WTC11 (cell line): ENCODE measurements at places on chromosomes 2 and 18.

GRCh38 chr2:235639428-235639773, 145.6 kb downstream of the AGAP1 start:
- no peak for DNase-seq

DNA sequence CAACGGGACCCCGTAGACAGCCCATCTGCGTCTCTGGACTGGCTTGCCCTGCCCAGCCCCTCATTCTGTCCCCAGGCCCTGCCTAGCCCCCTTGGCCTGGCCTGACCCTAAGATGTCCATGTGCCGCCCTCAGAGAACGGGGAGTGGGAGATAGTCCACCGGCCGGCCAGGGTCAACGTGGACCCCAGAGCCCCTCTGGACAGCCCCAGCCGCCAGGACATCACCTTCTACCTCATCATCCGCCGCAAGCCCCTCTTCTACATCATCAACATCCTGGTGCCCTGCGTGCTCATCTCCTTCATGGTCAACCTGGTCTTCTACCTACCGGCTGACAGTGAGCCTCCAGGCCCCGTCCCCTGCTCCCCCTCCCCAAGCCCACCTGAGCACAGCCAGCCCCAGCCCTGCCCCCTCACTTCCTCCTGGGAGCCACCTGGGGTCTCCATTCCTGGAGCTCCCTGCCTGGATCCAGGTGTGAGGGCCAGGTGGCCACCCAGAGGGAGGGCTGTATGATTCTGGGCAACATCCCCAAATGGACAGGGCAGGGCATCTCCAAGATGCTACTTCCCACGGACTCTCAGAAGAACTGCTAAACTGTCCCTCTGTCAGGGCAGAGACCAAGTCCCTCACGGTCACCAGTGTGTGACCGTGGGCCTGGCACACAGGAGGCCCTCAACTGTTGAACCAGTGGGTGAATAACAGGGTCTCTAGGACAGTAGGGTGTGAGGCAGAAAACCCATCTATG, 4.0 kb downstream of the CHRND start:
- peak; percentile 7 for DNase-seq

DNA sequence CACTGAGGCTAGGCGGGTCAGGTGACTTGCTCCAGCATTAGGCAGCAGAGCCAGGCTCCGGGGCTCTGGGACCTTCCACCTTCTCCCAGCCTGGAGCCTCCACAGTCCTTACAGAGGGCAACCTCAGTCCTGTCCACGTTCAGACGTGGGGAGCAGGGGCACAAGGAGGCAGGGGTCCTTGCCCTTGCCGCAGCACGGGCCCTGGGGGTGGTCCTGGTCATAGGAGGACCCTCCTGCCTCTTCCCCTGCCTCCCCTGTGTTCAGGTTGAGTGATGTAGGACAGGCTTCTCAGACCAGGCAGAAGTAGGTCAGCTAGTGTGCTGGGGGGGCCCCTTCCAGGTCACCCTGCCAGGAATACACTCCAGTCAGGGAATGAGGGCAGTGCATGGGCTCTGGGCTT, 5.4 kb upstream of the ARHGEF4 start:
- no peak for DNase-seq

- DNase-seq = no peak
Measured at GRCh38 chr18:58682429-58683069, 11.3 kb downstream of the MALT1 start.

GRCh38 chr2:118980573-118980972, 38.6 kb downstream of the MARCO start:
- no peak for DNase-seq

GRCh38 chr2:120497261-120497977, 151.5 kb downstream of the INHBB start:
- DNase-seq = no peak

GRCh38 chr2:50691513-50691912, 340.4 kb downstream of the NRXN1 start:
- no peak for DNase-seq

GRCh38 chr2:128438091-128438490, 119.4 kb upstream of the HS6ST1 start:
- no peak for DNase-seq

DNA sequence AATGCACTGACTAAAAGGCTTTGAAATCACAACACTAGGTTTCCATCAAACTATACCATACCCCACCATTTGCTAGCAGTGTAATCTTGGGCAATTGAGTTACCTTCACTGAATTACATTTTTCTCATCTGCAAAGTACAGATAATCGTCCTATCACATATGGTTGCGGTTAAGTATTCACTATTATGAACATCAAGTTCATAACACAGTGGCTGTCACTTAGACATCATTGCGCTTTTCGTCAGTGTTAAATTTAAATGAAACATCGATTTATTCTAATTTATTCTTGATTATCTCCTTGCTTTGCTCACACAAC, 505.9 kb downstream of the CPS1 start:
- DNase-seq = no peak

GRCh38 chr18:12843420-12844350, 40.4 kb downstream of the PTPN2 start:
- DNase-seq = no peak

GRCh38 chr2:140465301-140465700, 1665.5 kb downstream of the LRP1B start:
- DNase-seq = no peak

- DNase-seq = no peak
Measured at GRCh38 chr2:168169097-168169745, 78.2 kb downstream of the STK39 start.

DNA sequence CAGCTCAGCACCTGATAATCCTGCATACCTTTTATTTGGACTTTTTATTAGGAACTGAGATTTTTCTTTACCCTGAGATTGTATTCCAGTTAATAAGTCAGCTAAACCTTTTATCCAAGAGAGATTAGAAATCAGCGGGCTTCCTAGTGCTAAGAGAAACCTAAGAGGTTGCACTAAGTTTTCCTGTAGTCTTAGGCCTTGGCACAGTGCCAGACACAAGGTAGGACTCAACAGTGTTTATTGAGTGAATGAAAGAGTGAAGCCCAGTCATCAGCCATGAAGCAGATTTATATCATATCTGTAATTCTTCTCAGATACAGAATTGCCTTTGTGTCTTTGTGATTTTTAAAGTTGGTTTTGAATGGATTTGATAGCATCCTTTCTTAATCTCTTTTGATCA, 13.6 kb downstream of the OTX1 start:
- no peak for DNase-seq

DNA sequence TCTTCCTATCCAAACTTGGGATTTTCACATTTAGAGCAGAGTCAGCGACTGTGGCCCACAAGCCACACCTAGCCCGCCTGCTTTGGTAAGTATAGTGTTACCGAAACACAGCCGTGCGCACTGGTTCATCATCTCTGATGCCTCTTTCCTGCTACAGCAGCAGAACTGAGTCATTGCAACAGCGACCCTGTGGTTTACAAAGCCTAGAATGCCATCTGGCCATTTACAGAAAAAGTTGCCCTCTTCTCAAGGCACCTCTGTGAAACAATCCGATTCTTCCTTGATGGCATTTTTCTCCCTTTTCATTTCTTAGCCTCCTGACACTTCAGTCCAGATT, 10.7 kb upstream of the IAH1 start:
- DNase-seq = no peak

DNA sequence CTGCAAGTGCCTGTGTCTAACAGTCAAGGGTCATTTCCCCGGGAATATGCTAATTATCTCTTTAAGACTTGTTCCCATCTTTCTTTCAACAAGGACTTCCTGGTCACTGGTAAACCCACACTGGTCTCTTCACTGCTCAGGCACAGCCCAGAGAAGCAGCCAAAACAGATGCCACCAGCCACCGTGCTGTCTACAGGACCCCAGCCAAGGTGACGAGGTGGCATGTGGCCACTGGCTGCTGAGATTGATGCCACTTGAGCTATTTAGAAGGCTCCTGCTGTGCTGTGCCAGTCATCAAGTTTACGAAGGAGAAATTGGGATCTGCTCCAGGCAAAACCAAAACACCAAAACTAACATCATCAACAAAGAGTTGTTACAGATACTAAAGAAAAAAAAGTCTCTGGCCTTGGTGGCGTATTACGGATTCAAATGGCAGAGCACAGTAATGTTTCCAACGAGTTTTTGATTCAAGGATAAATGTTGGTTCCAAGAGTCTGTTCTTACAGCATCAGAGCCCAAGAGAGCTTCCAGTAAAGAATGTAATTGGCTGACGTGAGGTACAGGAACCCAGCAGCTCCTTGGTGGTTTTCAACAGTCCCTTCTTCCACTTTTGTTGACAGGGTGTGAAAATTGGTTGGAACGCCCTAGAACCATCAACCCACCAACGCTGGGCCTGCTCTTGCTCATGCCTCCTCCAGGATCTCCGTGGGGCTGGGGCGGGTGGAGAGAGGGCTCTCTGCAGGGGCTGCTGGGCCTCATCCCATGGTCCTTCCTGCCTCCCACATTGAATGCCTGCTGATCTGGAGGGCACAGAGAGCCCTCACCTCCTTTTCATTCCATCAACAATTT, 63.7 kb upstream of the ZCCHC2 start:
- no peak for DNase-seq

DNA sequence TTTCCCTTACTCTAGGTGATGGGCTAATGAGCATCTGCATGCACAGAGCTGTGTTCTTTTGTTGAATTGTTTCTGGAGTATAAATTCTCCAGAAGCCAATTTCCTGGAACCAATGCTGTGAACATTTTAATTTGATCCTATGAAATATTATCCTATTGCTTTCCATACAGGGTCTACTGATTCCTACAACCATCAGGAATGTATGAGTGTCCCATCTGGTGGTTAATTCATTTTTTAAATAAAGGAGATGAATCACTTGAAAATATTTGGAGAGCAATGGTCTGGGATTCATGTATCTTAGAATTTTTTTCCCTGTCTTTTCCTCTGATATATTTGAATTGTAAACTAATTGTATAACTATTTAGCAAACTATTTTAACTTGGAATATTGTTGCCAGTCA, 14.0 kb downstream of the KIF5C start:
- DNase-seq = no peak

DNA sequence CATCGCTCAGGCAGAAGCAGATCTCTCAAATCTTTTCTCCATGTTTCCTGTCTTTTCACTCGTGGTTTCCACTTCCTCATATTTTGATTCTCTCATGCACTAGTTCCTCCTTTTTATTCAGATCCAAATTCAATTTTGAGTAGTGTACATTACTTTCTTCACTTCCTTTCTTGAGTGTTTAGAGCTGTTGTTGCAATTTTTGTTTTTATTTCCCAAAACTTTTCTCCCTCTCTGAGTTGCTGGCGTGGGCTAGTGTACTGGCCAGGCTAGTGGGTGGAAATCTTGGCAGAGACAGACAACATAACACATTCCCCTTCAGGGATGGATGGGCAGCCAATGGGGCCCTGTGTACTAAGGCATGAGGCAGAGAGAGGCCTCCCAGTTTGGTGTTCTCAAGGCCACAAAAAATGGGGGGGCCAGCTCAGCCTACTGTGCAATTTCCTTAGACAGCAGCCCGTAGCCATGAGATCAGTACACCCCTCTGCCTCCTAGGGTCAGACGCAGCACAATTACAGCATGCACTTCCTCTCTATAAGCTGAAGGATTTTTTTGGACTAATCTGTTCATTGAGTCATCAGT, 145.1 kb upstream of the PID1 start:
- DNase-seq = no peak

GRCh38 chr2:121836611-121837010, 81.2 kb downstream of the TSN start:
- DNase-seq = no peak

DNA sequence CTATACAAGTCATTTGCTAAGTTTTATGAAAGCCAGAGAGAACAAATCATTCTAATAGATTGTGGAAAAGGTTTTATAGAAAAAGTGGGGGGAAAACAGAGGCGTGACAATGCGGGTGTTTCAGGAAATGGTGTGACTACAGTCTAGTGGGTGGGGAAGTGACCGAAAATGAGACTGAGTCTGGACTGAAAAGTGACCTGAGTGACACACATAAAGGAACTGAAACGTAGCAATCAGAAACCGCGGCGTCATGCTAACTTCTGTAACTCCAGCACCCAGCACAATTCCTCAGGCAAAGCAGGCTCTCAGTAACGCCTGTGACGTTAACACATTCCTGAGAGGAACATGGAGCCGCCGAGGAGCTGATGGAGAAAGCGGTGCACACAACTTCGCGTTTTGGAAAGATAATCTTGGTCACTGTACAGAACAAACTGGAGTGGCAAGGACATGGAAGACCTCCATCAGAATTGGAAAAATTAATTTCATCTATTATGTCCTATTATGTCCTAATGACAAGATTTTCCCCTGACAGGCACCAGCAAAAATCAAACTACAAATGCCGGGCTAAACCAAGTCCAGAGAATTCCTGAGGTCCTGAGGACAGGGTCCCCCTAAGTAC, 1.4 kb upstream of the CD226 start:
- DNase-seq = no peak

- DNase-seq = no peak
Measured at GRCh38 chr18:11991021-11991795, 9.9 kb downstream of the IMPA2 start.

GRCh38 chr18:46096651-46097300, 1.3 kb downstream of the ATP5F1A start:
- DNase-seq = no peak

DNA sequence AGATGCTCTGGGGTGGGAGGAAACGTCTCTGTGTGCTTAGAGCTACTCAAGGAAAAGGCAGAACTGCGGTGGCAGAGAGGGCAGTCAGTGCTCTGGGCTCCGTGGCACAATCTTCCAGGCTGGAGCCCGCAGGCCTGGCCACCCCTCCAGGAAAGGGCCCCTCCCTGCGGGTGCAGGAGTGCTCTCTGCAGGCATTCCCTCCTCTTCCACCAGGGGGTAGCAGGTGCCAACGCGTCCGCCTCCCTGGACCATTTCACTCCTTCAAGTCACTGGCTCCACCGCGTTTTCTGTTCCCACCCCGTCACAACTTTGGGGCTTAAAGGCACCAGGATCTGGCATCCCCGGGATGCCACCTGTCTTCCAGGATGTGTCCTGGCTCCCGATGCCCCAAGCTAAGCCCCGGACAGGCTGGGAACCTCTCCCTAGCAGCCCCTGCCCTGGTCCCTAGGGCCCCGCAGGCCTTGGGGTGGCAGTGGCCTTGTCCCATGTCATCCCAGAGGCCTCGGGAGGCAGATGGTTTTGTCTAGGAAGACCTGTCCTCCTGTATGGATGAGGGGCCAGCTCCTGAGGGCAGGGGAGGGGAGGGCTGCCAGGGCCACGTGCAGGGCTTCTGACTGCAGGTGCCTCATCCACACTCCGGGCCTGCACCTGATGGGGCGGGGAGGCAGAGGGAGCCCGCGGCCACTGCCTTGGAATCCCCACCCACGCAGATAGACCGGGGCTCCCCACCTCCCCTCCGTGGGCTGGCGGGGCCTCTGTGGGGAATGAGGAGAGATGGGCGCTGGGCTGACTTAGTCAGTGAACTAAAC, 26.4 kb downstream of the KCNIP3 start:
- peak; percentile 72 for DNase-seq

- DNase-seq = no peak
Measured at GRCh38 chr18:12770469-12771219, 67.8 kb downstream of the PSMG2 start.

GRCh38 chr2:15122915-15123314, 438.2 kb downstream of the NBAS start:
- no peak for DNase-seq
